ENCODE measurements at places on chromosomes 1 and 21. TPM values are rescaled to one million over a fixed set of nuclear protein-coding genes. Genes with fewer than 3 reads are reported as not detected.
A peak's percentile ranks its signal among the peaks of the same experiment; 100 is the strongest.

- no peak for DNase-seq
Measured at GRCh38 chr1:62271948-62272728, 47.1 kb downstream of the KANK4 start.

DNA sequence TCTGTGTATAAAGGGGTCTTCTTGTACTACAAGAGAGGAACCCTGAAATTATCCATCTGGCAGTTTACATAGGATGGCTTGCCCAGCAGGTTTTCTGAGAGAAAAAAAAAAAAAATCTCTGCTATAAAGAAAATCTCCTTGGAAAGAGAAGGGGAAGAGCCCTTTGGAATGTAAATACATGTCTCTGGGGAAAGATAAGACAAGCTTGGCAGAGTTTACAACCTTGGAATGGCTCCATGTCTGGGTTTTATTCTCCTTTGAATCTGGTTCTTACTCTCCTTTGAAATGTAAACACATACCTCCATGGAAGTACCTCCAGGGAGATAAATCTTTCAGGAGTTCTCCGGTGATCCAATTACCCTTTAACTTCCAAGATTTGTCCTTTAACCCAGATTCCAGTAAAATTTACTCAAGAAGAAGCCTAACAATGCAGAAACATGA is 45.1 kb upstream of the DNAH14 start:
- DNase-seq = no peak

DNA sequence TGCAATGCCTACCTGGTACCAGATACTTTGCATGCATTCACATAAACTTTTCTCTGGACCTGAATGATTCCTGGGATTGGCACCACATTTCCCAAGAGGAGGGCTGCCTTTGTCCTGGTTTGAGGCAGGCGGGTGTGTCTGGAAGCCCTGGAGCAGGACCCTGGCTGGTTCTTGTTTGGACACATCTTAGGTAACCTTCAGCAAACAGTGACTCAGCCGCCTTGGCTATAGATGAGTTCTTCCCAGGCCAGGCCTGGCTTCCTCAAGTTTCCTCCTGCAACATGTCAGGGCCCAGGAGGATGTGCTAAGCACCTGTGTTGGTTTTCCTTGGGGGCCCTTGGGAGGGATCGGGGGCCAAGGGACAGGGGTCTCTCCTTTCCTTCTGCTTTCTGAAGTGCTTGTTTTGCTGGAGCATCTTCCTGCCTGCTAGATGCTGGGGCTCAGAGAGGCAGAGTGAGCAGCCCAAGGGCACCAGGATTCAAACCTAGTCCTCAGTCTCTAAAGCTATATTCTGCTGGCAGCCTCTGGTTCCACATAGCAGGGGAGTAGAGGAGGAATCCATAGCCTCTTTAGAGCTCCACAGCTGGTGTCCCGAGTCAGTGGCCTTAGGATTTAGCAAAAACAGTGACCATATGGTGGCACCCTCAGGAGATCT is 38.2 kb downstream of the PAX7 start:
- DNase-seq = peak; percentile 41

Gene NCF2
- 0.17 TPM for total RNA-seq

GRCh38 chr21:41307219-41307618 is 9.4 kb upstream of the FAM3B start:
- DNase-seq = no peak
